ENCODE measurements at places on chromosomes 2 and 18.

- no peak for DNase-seq
Measured at GRCh38 chr2:182033449-182033848, 47.8 kb downstream of the PPP1R1C start.

DNA sequence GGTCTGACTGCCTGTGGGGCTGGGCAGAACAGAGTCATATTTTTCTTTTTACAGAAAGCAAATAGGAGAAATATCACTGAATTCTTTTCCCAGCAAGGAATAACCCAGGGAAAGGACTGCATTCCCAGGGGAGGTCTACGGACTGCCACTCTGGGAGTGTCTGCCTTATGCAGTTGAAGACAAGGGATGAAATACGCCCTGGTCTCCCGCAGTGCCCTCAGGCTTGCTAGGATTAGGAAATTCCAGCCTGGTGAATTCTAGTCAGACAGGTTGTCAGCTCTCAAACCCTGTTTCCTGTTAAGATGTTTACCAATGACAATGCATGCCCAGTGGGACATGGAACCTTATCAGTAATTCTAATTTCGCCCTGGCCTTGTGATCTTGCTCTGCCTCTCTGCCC, 30.3 kb upstream of the PDK1 start:
- DNase-seq: no peak

- no peak for DNase-seq
Measured at GRCh38 chr2:229434187-229434586, 163.1 kb upstream of the PID1 start.

DNA sequence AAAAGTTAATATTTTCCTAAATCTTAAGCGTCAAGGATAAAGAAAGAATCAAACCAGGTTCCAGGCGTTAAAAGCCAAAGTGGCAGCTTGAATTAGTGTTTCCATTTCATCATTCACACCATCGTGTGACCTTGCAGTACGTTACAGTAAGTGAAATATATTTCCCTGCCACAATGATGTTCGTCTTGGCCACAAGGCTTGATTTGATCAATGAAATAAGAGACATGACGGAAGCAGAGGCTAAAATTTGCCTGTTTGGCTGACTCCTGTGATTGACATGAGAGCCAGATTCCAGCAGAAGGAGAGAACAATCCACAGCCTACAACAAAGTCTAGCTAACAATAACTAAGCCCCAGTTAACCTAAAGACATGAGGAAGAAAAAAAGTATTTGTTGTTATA, 62.0 kb downstream of the ASXL2 start:
- DNase-seq: no peak
